Testis (tissue), 5 donors: ENCODE measurements at places on chromosomes 3 and 15. TPM values are rescaled to one million over a fixed set of nuclear protein-coding genes. Genes with fewer than 3 reads are reported as not detected.

Gene SRGAP3
- total RNA-seq, result 58.5 TPM

Gene IL12A
- 0.56 TPM for total RNA-seq

Gene MASP1
- 2.8 TPM for total RNA-seq

Gene GOLGA8J
- 5.1 TPM for total RNA-seq

Gene CD80
- total RNA-seq, result 0.74 TPM

Gene CLDN16
- 0.19 TPM for total RNA-seq

- DNase-seq, result no peak
Observed at GRCh38 chr3:129645286-129645685, 38.8 kb upstream of the PLXND1 start.

GRCh38 chr15:83810110-83810509, 156.2 kb downstream of the ADAMTSL3 start:
- DNase-seq, result no peak

- DNase-seq, result no peak
Observed at GRCh38 chr15:90744759-90745402, 27.7 kb downstream of the BLM start.

DNA sequence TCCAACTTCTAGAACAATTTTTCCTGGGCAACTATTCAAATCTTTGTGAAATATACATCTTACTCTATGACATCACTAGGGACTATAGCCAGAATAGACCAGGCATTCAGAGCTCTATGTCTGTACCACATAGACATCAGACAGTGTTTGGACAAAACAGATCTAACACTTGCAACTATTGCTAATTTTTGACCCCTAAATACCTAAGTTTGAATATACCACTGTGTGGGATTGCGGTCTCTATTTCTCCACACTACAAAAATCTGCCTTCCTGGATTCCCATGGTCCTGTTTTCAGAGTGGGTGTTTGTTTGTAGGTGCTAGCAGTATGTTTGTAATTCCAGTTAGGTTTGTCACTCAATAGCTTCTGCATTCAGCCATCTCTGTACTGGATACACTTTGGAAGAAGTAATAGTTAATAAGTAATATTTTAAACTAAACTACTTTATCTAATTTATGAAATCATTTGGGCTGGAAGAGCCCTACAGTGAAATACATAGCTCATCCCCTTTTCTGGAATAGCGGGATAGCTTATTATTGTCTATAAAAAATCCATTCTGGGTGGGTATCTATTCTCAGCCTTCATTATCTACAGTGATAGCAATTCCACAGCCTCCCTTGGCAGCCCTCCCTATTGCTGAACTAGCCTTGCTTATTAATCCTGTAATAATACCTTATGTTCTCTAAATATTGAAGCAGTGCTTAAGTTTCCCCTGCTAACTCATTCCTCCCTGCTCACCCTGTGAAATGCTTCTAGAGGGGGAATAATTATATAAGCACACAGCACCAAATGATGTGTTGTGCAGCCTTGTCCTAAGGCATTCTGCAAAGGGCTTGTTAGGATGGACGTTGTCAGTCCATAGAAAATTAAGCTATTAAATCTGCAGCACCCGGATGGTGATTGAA, 49.4 kb downstream of the RBMS3 start:
- no peak for DNase-seq

GRCh38 chr15:39833515-39833981, 50.9 kb upstream of the FSIP1 start:
- DNase-seq, result no peak

- DNase-seq, result no peak
Observed at GRCh38 chr15:26842391-26842790, 24.5 kb upstream of the GABRA5 start.

DNA sequence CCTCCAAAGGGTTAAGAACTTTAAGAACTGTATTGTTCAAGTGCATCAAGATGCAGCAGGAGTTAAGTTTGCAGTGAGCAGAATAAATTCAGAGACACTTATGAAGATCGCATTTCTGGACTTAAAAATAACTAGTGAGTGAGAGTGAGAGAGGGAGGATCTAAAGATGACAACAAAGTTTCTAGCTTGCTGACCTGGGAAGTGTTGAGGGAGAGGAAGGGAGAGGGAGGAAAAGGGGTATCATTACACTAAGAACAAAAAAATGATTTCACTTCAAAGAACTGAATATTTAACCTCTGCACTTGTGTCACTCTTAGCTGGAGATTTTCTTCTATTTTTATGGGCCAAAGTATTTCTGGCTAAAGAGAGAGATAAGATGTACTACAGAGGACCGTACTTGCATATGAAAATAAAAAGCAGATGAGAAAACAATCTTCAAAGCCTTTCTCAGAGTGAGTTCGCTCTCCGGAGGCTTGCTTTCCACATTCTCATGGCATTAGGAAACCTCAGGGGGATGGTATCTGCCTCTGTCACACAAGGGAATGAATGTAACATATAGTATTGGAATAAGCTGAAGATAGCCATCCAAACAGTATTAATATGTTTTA, 91.4 kb upstream of the TJP1 start:
- DNase-seq, result no peak

- no peak for DNase-seq
Observed at GRCh38 chr15:93865586-93865985, 365.8 kb upstream of the MCTP2 start.

DNA sequence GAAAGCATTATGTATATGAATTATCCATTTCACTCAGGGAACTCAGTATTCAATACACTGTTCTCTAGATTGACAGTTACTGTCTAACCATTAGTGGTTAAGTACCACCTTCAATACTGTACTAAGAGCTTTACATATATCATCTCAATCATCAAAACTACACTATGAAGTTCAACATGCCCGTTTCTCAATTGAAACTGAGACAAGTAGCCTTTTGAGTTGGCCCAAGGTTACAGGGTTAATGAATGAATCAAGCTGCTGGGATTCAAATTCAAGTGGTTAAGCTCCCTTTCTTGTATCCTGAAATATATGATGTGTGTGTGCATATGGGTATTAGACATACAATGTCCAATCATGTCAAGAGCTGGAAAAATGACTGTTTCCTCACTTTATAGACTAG, 5.8 kb downstream of the TASOR start:
- DNase-seq, result no peak

GRCh38 chr15:26628879-26629529, 143.9 kb downstream of the GABRB3 start:
- DNase-seq, result peak; percentile 85

DNA sequence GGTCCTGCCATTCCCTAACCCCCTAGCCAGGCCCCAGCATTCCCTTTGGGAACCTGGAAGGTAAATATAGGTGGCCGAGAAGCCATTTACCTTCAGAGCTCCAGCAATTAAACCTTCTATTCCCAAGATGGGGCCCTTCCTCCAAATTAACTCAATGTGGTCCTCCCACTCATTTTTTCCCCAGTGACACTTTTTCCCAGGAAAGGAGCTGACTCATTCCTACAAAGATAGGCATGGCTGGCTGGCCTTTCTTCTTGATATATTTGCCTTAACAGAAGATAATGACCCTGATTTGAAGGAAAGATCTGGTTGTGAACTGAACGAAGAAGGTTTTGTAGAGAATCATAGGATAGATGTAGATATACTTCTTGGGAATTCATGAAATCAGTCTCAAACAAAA, 279.0 kb upstream of the VEPH1 start:
- no peak for DNase-seq
